ENCODE measurements at places on chromosomes 4 and X. TPM values are rescaled to one million over a fixed set of nuclear protein-coding genes. Genes with fewer than 3 reads are reported as not detected.

TACR3 gene
- total RNA-seq = 3.0 TPM

GRCh38 chr4:6607368-6608055, 32.5 kb downstream of the MAN2B2 start:
- no peak overlapping the region for H3K4me3 ChIP-seq
- no peaks in the 10 kb centered on the region for H3K4me1 ChIP-seq
- no peaks in the 10 kb centered on the region for H3K36me3 ChIP-seq
- DNase-seq = no peak

- DNase-seq = no peak
- H3K36me3 ChIP-seq = no peaks in the 10 kb centered on the region
- H3K27me3 ChIP-seq = peaks cover under 1% of the 10 kb centered on the region
- H3K4me3 ChIP-seq = no peak overlapping the region
- no peak overlapping the region for H3K27ac ChIP-seq
These were observed 231.2 kb downstream of the GPAT3 start for GRCh38 chr4:83767067-83767466.

DNA sequence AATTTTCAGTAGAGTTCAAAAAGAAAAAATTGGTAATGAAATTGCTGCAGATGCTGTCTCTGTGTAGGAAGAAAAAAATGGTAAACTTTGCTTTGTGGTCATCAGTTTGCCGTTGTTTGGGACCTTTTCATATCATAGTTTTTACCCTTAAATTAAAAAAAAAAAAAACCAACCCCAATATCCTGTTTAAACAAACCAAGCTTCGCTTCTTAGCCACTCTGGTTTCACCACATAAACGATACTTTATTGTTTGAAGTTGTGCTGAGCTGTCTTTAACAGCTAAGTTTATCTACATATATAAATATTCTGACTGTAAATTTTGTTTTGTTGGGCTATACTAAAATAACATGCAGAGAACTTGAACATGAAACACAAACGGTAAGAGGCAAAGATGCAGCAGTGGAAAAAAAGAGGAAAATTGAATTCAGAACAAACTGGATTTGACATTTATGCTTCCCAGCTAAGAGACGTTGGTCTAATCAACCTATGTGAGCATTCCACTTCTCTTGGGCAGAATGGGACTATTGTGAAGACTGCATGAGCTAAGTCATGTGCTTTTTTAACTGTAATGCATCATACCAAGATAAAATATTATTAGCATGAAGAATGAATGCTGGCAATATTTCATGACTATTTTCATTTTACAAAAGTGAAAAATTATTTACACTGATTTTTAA, 15.7 kb upstream of the H2AZ1 start:
- no peak overlapping the region for H3K27ac ChIP-seq
- H3K4me3 ChIP-seq = no peak overlapping the region
- no peaks in the 10 kb centered on the region for H3K36me3 ChIP-seq
- H3K27me3 ChIP-seq = no peaks in the 10 kb centered on the region
- no peak for DNase-seq
